ENCODE measurements at places on chromosomes 11 and 22. TPM values are rescaled to one million over a fixed set of nuclear protein-coding genes. Genes with fewer than 3 reads are reported as not detected.

Gene CNGA4
- 0.10 TPM for polyA plus RNA-seq

Gene NUMA1
- polyA plus RNA-seq = 63.5 TPM

Gene BAD
- 60.5 TPM for polyA plus RNA-seq

Gene GNG3
- polyA plus RNA-seq = 0.62 TPM

Gene TMEM121B
- not detected for polyA plus RNA-seq

Gene POLR3H
- 59.9 TPM for polyA plus RNA-seq

Gene KCTD21
- 2.2 TPM for polyA plus RNA-seq

Gene GALNT18
- polyA plus RNA-seq = 7.7 TPM

Gene TAF6L
- polyA plus RNA-seq = 19.9 TPM

Gene NLRP6
- polyA plus RNA-seq = not detected

Measured in GM12878 (cell line).